T-helper 2 cell (primary cell): ENCODE measurements at places on chromosomes 11 and 22.

GRCh38 chr11:77347948-77348347 lies 46.5 kb upstream of the GDPD4 start:
- no peak for DNase-seq

- no peak for DNase-seq
Measured at GRCh38 chr11:12421386-12421785, 44.0 kb downstream of the PARVA start.

DNA sequence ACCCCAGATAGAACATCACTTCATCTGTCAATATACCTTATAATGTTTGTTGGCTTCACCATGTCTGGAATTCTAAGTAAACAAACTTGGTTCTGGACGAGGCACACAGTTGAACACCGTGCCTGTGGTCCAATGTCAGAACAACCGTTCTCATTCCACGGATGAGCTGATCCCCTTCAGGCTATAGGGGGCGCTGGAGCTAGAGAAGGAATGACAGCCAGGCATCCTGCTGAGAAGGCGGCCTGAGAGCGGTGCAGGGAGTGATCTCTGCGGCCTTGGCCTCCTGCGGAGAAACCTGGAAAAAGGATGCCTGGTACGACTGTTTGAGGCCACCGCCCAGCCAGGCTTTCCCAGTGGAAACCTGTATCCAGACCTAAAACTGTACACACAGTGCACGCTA lies 48.7 kb downstream of the FDX1 start:
- DNase-seq, result no peak

DNA sequence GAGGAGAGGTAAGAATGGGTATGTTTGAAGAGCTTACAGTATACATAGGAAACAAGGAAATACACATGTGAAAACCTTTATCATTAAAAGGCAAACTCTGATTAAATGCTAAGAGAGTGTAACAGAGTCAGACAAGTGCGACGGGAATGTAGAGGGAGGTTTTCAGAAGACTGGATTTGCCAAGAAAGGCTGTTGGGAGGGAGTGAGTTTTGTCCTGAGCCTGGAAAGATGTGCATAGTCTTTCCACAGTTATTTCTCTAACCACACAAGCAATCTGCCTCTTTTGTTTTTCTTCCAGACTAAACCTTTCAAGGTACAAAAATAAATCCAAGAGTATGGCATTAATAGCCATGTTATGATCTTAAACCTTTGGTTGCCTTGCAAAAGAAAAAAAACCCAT lies 170.9 kb downstream of the KIRREL3 start:
- no peak for DNase-seq

GRCh38 chr11:126658306-126659056 lies 303.0 kb downstream of the ST3GAL4 start:
- DNase-seq, result no peak
